CD4-positive, alpha-beta memory T cell (primary cell): ENCODE measurements at places on chromosomes 5 and 9. TPM values are rescaled to one million over a fixed set of nuclear protein-coding genes. Genes with fewer than 3 reads are reported as not detected.

C5orf15 gene
- 16.0 TPM for total RNA-seq

TMEM174 gene
- total RNA-seq, result not detected

SOHLH1 gene
- not detected for total RNA-seq

BTNL8 gene
- total RNA-seq, result not detected

TAF11L10 gene
- not detected for total RNA-seq

SPARC gene
- 0.19 TPM for total RNA-seq

GRCh38 chr9:128102861-128103588, 24.5 kb downstream of the PTGES2 start:
- peaks cover 70% of the 10 kb centered on the region for H3K36me3 ChIP-seq
- no peak for DNase-seq
- H3K27me3 ChIP-seq, result no peaks in the 10 kb centered on the region
- peaks cover 48% of the 10 kb centered on the region for H3K4me1 ChIP-seq
- peak overlapping the region; percentile 1 for H3K27ac ChIP-seq

- no peak overlapping the region for H3K27ac ChIP-seq
- DNase-seq, result no peak
- no peaks in the 10 kb centered on the region for H3K27me3 ChIP-seq
- H3K4me3 ChIP-seq, result no peak overlapping the region
Measured at GRCh38 chr5:159274676-159275075, 11.6 kb downstream of the UBLCP1 start.

DNA sequence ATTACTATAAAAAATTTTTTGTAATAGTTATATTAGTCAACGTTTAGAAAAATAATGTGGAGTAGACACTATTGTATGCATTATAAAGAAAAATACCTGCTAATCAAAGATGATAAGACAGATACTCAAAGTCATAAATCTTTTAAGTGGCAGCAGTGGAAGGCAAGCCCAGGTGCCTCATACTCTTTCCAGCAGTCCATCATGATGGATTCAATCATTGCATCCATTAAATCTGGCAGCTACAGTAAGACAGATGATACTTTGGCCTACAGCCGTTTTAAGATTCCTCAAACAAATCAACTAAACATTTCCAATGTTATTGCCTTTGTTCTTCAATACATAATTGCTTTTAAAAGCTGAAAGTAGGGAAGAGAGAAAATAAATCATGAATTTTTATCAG, 1392.9 kb upstream of the NUDT12 start:
- H3K27me3 ChIP-seq, result no peaks in the 10 kb centered on the region
- no peak overlapping the region for H3K4me3 ChIP-seq
- H3K36me3 ChIP-seq, result no peaks in the 10 kb centered on the region
- no peak overlapping the region for H3K27ac ChIP-seq

DNA sequence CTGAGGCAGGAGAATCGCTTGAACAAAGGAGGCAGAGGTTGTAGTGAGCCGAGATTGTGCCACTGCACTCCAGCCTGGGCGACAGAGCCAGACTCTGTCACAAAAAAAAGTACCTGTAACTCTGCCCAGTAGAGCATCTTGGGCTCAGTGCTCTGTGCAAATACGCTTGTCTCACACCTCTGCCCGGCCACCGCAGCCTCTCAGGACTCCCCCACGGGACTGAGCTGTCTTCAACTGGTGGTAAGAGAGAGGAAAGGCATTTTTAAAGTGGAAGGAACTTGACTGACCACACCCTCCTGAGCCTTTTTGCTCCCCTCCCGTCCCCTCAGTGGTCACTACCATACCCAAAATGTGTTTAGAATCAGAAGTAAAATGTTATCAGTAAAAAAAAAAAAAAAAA, 174.3 kb upstream of the PIK3R1 start:
- no peaks in the 10 kb centered on the region for H3K27me3 ChIP-seq
- H3K36me3 ChIP-seq, result no peaks in the 10 kb centered on the region
- H3K4me3 ChIP-seq, result no peak overlapping the region
- H3K27ac ChIP-seq, result no peak overlapping the region
- no peak for DNase-seq

GRCh38 chr5:163506095-163506457, 657 bp downstream of the MAT2B start:
- no peaks in the 10 kb centered on the region for H3K36me3 ChIP-seq
- no peaks in the 10 kb centered on the region for H3K27me3 ChIP-seq
- no peak for DNase-seq
- peak overlapping the region; percentile 90 for H3K27ac ChIP-seq
- H3K4me1 ChIP-seq, result peaks cover 47% of the 10 kb centered on the region

DNA sequence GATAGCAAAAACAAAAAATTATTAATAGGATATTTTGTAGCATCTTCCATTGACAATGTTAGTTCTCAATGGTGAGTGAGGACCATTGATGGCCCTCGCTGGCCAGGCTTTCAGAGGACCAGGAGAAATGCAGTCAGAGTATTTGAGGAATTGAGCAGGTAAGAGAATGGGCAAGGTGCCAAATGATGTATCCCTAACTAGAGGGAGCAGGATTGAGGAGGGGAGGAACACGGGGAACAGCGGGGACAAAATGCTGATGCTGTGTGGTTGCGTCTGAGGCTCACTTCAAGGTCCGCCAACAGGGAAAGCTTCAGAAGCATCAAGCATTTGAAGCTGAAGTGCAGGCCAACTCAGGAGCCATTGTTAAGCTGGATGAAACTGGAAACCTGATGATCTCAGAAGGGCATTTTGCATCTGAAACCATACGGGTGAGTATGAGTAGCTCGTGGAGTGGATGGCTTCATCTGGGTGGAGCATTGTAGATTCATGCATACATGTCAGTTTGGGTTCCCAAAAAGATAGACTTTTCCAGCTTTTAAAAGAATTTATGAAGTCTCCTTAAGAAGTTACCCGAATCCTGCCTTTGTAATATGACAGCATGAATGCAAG, 16.2 kb downstream of the SPTAN1 start:
- no peak overlapping the region for H3K4me3 ChIP-seq
- H3K4me1 ChIP-seq, result peaks cover 4% of the 10 kb centered on the region
- no peak for DNase-seq
- H3K27ac ChIP-seq, result no peak overlapping the region
- no peaks in the 10 kb centered on the region for H3K27me3 ChIP-seq

DNA sequence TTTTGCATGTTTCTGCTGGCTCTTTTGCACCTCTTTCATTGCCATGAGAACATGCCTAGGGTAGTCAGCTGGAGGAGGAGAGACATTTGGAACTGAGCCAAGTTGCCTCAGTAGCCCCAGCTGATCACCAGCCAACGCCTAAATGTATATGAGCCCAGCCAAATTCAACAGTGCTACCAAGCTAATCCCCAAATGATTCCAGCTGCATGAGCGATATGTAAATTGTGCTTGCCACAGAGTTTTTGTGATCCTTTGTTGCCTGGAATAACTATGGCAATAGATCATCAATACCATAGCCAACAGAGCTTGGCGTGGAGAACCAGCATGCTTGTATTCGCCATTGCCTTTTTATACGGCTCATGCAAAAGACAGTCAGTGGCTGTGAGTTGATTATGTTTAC, 110.5 kb downstream of the PRDM6 start:
- no peak overlapping the region for H3K4me3 ChIP-seq
- no peak overlapping the region for H3K27ac ChIP-seq
- DNase-seq, result no peak
- no peaks in the 10 kb centered on the region for H3K36me3 ChIP-seq
- no peaks in the 10 kb centered on the region for H3K27me3 ChIP-seq
- no peaks in the 10 kb centered on the region for H3K4me1 ChIP-seq

DNA sequence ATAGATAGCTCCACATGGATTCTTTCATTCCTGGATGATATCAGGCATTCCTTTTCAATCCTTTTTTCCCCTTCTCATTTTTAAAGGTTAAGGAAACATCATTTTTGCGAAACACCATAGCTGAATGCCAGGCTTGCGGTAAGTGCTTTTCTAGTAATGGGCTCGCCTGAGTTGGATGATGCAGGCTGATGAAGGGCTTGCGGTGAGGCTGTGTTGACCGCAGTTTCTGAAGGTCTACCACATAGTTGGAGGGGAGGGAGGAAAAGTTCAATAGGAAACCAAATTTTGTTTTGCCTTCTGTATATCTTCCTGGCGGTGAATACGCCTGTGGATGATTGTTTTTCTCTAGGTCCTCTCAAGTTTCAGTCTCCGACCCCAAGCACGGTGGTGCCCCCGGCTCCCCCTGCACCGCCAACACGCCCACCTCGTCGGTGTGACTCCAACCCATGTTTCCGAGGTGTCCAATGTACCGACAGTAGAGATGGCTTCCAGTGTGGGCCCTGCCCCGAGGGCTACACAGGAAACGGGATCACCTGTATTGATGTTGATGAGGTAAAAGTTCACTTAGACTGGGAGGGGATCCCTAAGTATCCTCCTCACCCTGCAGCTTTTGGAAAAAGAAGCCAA, 24.3 kb downstream of the THBS4 start:
- no peak overlapping the region for H3K27ac ChIP-seq
- no peaks in the 10 kb centered on the region for H3K27me3 ChIP-seq
- H3K4me3 ChIP-seq, result no peak overlapping the region
- H3K36me3 ChIP-seq, result no peaks in the 10 kb centered on the region

- peaks cover 46% of the 10 kb centered on the region for H3K27me3 ChIP-seq
- H3K4me3 ChIP-seq, result no peak overlapping the region
- no peak overlapping the region for H3K27ac ChIP-seq
- DNase-seq, result no peak
Measured at GRCh38 chr5:174717826-174718455, 6.4 kb upstream of the MSX2 start.

GRCh38 chr9:110764006-110764405, 95.4 kb downstream of the MUSK start:
- H3K4me3 ChIP-seq, result no peak overlapping the region
- DNase-seq, result no peak
- H3K36me3 ChIP-seq, result no peaks in the 10 kb centered on the region

DNA sequence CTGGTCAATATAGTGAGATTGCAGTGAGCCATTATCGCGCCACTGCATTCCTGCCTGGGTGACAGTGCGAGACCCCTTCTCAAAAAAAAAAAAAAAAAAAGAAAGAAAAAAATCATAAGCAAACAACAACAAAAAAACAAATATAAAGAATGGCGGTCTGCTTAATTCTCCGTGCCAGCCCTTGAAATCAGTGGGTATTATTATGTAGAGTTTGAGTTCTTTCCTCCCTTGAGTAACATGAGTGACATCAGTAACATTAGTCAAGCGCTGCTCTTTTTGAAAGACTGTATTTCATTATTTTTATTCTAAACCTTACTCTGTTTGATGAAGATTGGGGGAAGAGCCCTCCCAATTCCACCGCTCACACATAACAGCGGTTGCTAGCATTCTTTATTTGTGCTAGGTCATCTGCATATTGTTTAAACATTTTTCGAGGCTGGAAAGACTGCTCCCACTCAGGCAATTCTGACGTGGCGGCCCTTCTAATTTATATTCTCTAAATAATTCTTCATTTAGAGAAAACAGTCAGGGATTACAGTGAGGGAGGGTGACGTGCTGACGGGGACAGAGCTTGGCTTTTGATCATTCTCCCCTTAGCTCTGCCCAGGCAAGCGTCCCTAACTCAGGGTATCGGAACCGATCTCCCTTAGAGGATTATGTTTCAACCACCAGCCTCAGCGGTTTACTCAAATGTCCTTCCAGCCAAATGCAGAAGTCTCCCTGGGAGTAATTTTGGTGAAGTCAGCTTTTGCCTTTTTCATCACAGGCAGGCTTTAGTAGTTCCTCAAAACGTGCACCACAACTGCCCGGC, 860 bp upstream of the MARCHF6 start:
- peak overlapping the region; percentile 83 for H3K27ac ChIP-seq
- no peak for DNase-seq
- no peaks in the 10 kb centered on the region for H3K36me3 ChIP-seq
- H3K27me3 ChIP-seq, result no peaks in the 10 kb centered on the region
- H3K4me3 ChIP-seq, result peak overlapping the region; percentile 85

DNA sequence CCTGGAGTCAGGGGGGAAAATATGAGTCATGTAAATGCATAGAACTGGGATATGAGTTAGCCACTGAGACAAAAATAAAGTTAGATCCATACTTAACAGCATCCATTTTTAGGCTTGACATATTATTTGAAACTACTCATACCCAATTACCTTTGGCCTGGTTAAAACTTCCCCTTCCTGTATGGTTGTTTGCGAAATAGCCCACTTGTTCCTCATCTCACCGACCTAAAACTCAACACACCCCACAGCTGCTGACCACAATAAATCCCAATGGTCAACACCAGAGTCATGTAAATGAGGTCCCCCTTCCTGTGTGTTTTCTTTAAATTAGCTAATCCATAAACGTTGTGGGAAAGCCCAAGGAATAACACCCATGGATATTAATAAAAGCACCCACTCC, 55.2 kb upstream of the TMEM215 start:
- no peak overlapping the region for H3K27ac ChIP-seq
- H3K4me1 ChIP-seq, result no peaks in the 10 kb centered on the region
- no peaks in the 10 kb centered on the region for H3K27me3 ChIP-seq
- no peak overlapping the region for H3K4me3 ChIP-seq
- DNase-seq, result no peak

DNA sequence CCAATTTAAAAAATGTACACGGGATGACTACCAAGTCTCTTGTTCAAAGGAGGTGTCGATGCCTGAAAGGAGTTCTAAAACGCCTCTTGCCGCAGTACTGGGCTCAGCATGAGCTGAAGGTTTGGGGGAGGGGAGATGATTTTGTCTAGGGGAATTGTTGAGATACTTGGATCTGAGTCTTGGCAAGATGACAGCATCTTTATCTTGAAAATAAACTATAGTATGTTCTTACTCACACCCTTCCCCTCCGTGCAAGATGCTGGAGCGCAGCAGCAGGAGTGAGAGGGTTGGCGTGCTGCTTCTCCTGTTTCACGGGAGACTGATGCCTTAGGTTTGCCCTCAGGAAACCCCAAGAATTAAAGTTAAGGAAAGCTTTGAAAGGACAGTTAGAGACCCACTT, 47.3 kb downstream of the FAM78A start:
- no peak for DNase-seq
- H3K4me1 ChIP-seq, result peaks cover 10% of the 10 kb centered on the region
- H3K27me3 ChIP-seq, result no peaks in the 10 kb centered on the region
- H3K36me3 ChIP-seq, result peaks cover 6% of the 10 kb centered on the region

GRCh38 chr5:15682122-15682521, 182.1 kb downstream of the FBXL7 start:
- no peak overlapping the region for H3K4me3 ChIP-seq
- H3K36me3 ChIP-seq, result no peaks in the 10 kb centered on the region
- DNase-seq, result no peak
- no peaks in the 10 kb centered on the region for H3K4me1 ChIP-seq
